ENCODE measurements at places on chromosomes 16 and 17.

DNA sequence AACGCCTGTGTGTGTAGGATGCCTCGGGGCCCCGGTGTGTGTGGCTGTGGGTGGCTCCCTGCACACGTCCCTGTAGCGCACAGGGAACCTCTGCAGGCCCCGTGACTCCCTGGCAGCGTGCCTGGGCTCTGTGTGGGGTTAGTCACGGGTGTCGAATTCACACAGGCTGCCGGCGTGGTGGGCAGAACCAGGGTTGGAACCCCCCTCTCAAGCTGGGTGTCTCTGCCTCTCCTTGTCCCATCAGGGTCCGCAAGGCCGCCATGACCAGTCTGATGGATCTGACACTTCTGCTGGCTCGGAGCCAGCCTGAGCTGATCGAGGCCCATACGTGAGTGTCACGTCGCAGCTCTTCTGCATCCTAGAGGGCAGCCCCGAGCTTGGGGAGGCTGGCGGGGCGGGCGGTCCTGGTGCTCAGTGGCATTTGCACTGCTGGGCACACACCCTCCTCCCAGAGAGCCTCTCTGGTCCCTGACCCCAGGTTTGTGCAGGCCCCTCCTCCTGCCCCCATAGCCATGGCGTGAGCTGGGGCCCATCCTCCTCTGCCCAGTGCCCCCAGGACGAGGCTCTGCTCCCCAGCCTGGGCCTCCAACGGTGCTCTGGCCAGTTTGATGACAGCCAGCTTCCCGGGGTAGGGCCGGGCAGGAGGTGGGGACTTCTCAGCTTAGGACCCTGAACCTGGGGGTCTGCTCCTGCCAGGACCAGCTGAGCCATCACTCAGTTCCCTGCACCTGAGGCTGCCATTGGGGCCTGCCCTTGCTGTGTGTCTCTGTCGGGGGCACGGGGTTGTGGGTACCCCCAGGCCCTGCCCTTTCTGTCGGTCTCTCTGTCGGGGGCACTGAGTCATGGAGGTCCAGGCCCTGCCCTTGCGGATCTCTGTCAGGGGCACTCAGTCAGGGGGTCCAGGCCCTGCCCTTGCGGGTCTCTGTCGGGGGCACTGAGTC is 88.1 kb upstream of the ZNF750 start:
- DNase-seq = no peak

DNA sequence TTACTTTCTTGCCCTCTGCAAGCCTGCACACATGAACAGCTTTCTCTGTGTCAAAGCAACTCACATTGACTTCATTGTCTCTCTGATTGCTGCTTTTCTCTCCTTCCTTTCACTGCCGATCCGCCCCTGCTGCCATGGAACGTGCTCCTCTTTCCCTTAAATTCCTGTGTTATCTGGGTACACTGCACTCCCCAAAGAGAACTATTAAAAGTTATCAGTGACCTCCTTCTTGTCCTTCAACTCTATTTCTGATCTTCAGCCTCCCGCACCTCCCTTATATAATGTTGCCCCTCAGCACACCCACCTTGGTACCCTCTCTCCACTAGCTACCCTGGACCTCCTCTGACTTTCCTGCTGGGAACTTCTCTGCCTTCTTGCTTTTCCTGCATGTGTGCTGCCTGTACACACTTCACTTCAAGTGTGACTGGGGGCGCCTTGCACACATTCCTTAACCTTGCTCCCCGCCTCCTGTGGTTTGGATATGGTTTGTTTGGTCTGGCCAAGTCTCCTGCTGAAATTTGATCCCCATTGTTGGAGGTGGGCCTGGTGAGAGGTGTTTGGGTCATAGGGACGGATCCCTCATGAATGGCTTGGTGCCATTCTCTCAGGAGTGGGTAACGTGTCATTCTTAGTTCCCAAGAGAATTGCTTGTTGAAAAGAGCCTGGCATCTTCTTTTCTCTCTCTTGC is 26.7 kb upstream of the PMP22 start:
- no peak for DNase-seq

GRCh38 chr16:54651440-54652195 is 279.0 kb upstream of the IRX5 start:
- DNase-seq = no peak

- DNase-seq = no peak
These were observed 6.6 kb upstream of the TMEM204 start for GRCh38 chr16:1526608-1527555.

- DNase-seq = no peak
These were observed 180.0 kb upstream of the CACNG3 start for GRCh38 chr16:24075931-24076716.

DNA sequence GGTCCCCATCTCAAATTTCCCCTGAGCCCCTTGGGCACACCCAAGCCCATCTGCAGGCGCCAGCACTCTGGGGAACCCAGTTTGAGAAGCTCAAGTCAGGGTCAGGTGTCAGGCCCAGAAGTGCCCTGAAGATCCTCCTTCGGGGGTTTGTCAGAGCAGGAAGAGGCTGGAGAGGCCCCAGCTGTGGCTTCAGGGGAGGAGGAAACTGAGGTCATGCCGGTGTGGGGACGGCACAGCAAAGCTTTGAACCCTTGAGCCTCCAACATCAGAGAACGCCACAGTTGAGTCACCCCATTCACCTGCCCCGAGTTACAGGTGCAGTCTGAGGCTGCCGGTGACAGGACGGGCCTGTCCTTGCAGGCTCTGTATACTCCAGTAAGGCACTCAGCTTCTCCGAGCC is 140.2 kb upstream of the CIBAR2 start:
- DNase-seq = no peak

DNA sequence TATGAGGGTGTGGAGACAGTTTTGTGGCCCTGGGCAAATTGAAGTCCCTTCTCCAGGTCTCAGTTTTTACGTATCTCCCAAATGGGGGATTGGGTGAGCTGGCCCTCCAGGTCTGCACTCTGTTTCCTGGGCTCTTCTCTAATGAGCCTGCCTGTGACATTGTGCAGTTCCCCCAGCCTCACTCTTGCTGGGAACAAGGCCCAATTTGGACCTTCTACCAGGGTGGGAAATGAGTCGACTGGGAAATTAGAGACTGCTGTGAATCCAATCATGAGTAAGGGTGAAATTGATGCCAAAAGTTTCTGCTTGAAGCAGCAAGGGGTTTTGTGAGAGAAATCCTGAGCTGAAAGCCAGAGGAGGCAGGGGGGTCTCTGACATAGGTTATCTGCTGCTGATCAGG is 71.5 kb upstream of the KSR1 start:
- DNase-seq = no peak

DNA sequence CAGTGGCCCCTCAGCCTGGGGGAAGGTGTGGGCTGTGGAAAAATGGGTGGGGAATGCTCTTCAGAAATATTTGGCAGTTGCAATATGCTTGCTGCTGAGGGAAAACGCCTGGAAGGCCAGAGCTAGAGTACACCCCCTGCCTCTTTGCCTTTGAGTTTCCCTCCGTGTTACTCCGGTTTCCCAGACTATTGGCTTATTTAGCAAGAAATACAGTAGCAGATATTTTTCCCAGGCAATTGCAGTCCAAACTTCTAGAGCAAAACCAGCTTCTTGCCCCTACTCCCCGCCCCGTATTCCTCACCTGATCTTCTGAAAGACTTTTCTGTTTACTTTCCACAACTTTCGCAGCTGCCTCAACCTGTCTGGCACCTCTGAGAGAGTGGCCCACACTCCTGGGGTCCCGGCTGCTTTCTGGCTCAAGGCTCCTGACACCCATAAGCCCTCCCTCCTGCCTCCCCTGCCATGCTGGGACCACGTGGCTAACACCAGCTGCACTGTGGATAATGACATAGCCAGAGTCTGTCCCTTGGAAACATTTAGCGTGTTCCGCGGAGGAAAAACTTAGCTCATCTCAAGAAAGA is 45.8 kb upstream of the HELZ start:
- no peak for DNase-seq

DNA sequence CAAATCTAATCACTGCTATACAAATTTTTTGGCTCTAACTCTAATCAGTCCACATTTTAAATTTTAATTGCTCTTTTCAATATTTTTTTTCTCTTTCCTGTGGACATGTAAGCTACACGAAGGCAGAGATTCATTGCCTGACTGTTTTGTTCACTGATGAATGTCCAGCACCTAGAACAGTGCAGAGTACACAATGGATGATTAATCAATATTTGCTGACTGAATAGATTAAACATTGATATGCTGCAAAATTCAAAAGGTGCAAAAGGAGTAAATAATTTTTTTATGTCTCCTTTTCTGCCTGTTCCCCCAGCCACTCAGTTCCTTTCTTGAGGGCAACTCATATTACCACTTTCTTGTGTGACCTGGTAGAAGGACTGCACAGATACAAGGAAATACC is 32.8 kb downstream of the SCNN1B start:
- DNase-seq = no peak

DNA sequence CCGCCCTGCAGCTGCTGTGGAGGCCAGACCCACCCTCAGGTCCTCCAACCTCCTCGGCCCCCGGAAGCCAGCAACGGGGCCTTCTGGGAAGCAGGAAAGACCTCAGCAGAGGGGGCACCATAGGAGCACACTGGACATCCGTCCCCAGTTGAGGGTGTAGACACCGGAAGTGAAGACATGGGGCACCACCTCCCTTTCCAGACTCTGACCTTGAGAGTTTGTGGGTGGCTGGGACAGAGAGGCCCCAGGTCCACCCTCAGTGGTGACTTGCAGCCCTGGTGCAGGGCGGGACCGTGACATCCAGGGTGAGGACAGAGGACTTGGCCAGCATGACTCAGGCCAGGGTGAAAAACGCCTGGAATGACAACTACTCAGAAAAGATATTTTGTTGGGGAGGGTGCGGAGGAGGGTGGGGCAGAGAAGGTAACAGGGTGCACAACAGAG is 19.9 kb downstream of the CEP295NL start:
- no peak for DNase-seq

- DNase-seq = no peak
These were observed 20.1 kb upstream of the ALDH3A1 start for GRCh38 chr17:19768046-19768782.

All from stimulated activated CD8-positive, alpha-beta memory T cell treated with anti-CD3 and anti-CD28 coated beads, Interleukin-7, amount 100 ng/mL, for 1 hour (primary cell).